Foreskin keratinocyte (primary cell): ENCODE measurements at places on chromosomes 6 and 20.
A peak's percentile ranks its signal among the peaks of the same experiment; 100 is the strongest.

GRCh38 chr6:14966906-14967711 lies 278.8 kb upstream of the JARID2 start:
- DNase-seq, result no peak

DNA sequence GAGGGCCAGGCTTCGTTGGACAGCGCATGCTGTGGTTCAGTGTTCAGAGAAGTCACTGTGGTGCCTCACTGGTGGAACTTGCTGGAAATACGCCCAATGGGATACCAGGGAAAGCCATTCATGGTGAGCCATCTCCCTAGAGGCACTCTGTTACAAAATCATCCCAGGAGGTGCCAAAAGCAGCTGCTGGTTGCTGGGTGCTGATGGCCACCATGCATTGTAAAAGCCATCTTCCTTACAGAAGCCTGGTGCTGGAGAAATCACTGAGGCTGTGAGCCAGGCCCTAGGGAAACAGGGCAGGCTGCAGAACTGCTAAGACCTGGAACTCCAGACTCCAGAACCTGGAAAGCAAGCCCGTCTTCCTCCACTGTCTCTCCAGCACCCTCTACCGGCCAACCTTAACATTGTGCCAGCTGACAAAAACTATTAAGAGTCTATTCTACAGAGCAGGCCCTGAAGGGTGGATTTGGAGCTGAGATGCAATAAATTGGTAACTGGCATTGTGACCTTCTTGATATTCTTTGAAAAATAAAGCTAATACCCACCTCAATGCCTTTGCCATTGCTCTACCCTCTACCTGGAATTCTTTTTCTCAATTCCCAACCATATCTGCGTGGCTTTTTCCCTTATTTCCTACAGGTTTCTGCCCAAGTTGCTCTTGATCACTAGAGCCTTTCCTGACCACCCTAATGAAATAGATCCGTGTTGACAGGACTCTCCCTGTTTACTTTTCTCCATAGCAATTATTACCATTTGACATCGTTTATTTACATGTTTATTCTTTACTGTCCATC lies 18.5 kb downstream of the SNRPB start:
- peak; percentile 63 for DNase-seq

DNA sequence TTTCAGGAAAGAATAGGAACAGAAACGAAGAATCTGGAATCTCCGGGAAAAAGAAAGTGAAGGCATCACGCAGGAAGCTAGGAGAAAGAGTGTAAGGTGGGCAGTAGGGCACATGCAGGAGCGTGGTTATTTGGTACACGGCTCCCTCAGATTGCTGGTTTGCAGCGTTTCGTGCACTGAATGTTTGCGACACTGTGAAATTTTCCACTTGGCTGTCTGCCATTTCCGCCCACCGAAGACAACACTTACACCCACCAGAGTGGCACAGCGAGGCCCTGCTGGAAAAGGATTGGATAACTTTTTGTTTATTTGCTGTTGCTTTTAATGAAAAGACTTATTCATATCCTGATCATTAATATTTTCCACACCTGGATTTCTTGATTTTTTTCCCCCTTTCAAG lies 248.3 kb downstream of the GMPR start:
- no peak for DNase-seq

- no peak for DNase-seq
These were observed 10.5 kb downstream of the OTOR start for GRCh38 chr20:16758454-16759180.

DNA sequence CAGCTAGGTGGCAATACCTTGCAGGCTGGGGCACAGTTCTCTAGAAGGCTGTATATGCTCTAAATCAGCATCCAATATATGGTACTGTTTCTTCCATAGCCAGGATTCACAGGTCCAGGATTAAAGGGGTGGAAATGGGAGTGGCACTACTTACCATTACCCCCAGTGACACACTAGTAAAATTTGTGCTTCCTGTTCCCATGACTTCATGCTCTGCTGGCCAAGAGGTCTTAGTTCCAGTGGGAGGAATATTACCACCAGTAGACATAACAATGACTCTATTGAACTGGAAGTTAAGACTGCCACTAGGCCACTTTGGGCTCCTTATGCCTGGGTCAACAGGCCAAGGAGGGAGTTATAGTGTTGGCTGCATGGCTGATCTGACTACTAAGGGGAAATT lies 174.3 kb upstream of the TNFAIP3 start:
- peak; percentile 54 for DNase-seq

- peak; percentile 15 for DNase-seq
These were observed 84.0 kb downstream of the TASP1 start for GRCh38 chr20:13554706-13555105.

GRCh38 chr6:38476141-38476540 lies 163.6 kb downstream of the BTBD9 start:
- no peak for DNase-seq

- no peak for DNase-seq
These were observed 81.5 kb downstream of the MYLK4 start for GRCh38 chr6:2669067-2669700.

GRCh38 chr6:114581293-114581692 lies 238.5 kb upstream of the HS3ST5 start:
- no peak for DNase-seq

DNA sequence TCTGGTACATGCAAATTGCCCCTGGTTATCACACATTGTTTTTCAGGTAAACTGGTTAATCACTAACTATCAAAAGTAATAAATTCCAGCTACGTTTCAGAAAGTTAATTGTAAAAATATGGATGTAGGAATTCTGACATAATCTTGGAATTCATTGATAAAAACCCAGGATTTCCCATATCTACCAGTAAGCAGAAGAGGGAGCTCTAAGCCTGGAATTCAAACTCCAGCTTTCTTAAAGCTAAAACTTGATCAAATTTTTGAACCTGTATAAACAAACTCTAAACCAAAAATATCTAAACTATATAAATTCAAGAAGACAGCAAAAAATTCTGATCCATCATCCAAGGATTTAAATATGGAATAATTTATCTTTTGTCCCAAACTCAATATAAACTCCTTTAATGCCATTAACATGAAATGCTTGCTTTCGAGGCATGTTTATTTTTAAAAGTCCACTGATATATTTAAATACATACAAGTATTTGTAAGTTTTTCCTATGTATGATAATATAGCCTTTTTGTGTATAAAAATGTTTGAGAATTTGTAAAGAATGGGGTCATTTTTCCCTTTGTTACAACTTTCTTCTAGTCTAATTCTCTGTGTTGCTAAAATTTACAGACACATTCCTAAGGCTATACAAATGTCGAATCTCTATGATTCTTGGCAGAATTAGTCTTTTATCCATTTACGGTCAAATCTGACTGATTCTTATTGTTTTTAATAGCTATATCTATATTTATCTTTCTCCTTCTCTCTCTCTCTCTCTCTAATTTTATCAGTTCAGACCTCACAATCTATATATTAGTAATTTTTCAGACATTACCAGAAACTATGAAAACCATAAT lies 91.4 kb upstream of the RNF217 start:
- no peak for DNase-seq

DNA sequence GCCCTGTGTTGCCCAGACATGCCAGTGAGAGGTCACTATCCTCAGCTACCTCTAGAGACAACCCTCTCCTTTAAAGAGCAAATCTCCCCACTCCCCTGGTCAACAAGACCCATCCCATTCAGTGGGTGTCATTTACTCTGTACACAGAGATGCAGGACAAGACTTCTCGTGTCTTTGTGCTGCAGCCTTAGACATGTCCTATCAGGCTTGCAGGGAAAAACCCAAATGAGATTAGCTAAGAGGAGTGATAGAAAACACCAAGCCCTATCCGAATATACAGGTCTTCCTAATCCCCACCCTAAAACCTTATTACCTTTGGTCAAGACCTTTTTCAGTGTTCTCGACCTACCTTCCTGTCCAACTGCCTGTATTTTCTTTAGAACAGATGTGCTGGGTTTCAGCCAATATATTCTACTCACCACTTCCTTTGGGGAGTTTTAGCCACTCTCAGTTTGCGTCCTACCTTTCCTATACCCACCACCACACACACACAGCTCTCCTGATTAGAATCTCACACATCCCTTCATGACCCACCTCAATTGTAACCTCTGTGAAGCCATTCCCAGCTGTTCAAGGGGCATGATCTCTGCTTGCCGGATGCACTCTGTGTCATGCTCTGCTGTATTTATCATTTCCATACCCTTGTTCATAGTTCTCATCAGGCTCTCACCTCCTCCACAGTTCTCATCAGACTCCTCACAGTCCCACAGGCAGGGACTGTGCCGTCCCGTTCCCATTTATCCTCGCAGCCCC lies 39.7 kb downstream of the TRAM2 start:
- peak; percentile 54 for DNase-seq
